Activated CD4-positive, alpha-beta T cell treated with anti-CD3 and anti-CD28 coated beads for 24 hours (primary cell): ENCODE measurements at places on chromosomes 5 and 9.
A peak's percentile ranks its signal among the peaks of the same experiment; 100 is the strongest.

DNA sequence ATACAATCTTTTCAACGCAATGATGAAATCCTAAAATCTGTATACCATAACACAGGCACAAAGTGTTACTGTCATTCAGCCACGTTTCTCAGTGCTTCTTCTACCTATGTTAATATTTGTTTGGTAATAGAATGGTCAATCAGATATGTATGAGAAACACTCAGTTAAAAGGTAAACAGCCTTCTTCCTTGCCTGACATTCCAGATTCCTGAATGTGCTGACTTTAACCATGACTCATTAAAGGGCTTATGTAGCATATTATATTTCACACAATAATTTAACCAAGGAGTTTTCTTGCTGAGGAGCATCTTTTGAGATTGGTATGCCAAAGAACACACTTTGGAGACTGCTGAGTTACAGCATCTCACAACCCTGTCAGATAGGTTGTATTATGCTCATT lies 187.6 kb downstream of the CETN3 start:
- no peak for DNase-seq

DNA sequence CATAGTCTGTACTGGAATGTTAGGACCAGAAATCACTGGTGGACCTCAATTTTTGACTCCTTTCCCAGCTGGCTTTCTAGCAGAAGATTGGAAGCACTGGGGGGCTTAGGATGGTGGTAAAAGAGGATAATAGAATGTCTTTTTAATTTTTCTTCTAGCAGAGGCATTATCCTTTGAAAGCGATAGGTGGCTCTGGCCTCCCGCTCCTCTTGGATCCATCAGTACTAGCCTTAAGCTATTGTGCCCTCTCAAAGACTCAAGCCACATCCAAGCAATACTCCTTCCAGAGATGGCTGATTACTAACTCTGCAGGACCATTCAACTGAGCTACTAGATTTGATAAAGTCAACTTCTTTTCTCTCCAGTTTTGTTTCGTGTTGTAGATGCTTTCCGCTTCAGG lies 610.6 kb downstream of the CDH12 start:
- DNase-seq, result no peak

- DNase-seq, result no peak
Observed at GRCh38 chr9:111065414-111065813, 27.1 kb upstream of the LPAR1 start.

- no peak for DNase-seq
Observed at GRCh38 chr9:16125629-16126028, 572.8 kb downstream of the CCDC171 start.

- no peak for DNase-seq
Observed at GRCh38 chr9:36165826-36166167, 3.4 kb upstream of the CCIN start.

DNA sequence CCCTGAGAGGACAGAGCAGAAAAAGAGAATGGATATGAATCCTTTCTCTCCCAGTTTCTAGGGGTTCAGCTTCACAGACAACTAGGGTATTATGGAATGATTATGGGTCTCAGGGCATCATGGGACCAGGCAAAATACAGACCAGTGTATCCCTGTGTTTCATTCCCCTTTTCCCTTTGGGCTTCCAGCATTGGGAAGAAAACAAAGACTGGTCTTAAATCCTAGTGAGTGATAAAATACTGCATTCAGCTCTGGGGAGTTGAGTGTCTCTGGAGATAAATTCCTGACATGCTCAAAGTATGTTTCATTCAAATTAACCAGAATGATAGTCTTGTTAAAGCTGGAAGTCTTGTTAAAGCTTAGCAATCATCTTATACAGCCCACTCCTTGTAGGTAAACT lies 2.4 kb upstream of the POU4F3 start:
- DNase-seq, result no peak

- DNase-seq, result no peak
Observed at GRCh38 chr5:58366461-58366860, 93.4 kb downstream of the PLK2 start.

- DNase-seq, result no peak
Observed at GRCh38 chr9:81671880-81672280, 17.5 kb downstream of the TLE1 start.

- DNase-seq, result no peak
Observed at GRCh38 chr5:74660140-74660539, 19.6 kb upstream of the ENC1 start.

DNA sequence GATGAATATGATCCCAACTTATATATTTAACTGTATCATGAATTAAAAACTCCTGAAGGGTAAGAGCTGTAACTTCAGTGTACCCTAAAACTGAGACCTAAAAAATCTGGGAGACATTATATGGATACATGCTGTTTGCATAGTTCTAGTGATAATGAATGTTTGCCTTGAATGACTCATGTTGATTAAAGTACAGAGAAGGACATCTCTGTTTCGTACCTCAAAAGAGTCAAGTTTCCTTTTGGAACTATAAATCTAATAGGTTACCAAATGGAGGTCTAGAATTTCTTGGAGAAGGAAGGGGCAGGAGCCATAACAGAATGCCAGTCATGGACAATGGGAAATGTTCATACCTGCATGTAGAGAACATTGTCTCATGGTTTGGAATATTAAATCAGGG lies 168.1 kb downstream of the SNCAIP start:
- DNase-seq, result no peak

DNA sequence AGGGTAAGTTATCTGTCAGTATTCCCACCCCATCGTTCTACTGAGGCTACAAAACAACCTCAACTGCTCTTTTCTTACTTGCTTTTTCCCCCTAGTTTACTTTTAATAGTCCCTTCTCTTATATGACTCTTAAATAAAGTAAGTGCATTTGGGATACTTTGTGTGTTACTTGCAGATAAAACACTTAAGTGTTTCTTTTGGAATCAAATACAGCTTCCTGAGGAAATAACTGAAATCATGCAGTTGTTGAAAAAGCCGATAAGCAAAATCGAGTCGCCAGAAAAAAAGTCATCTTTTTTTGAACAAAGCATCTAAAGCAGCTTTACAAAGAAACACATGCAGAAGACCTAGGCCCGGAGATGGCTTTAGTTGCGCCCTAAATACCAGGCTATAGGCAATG lies 53.5 kb upstream of the EPB41L4A start:
- no peak for DNase-seq

GRCh38 chr9:18056993-18057369 lies 417.0 kb upstream of the ADAMTSL1 start:
- DNase-seq, result no peak

- no peak for DNase-seq
Observed at GRCh38 chr9:95458666-95459065, 58.1 kb downstream of the PTCH1 start.

DNA sequence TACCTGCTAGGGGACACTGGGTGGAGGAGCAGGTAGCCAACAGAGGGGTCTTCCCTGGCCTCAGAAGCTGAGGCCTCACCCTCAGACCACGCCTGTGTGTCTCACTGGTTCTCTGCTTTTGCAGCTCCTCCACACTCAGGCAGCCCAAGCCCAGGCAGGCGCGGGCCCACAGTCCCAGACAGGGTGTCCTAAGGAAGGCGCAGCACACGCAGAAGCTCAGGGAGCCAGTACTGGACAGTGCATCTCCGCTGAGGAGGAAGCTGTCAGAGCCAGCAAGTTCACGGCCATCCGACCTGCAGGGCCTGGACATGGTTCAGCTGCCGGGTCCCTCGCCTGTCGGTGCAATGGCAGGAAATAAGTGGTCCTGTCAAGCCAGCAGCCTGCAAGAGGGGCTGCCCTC lies 25.3 kb downstream of the CFAP90 start:
- DNase-seq, result no peak

GRCh38 chr9:93697352-93698139 lies 121.2 kb downstream of the PHF2 start:
- DNase-seq, result no peak

GRCh38 chr5:116544531-116545241 lies 29.9 kb downstream of the SEMA6A start:
- no peak for DNase-seq

DNA sequence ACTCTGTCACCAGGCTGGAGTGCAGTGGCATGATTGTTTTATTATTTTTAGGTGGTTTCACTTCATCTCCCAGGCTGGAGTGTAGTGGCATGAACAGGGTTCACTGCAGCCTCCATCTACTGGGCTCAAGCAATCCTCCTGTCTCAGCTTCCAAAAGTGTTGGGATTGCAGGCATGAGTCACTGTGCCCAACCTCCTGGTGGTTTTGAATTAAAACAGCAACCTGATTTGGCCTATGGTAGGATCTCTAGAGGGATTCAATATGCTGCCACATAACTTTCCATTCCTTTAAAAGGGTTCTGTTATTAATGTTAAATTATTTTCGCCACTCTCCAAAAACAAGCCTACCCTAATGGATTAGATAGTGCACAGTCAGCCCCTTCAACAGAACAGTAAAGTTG lies 9.9 kb upstream of the HSPA4 start:
- DNase-seq, result no peak

GRCh38 chr9:129333617-129334104 lies 155.6 kb upstream of the IER5L start:
- DNase-seq, result no peak

GRCh38 chr5:1879292-1880263 lies 3.1 kb downstream of the IRX4 start:
- DNase-seq, result no peak

- DNase-seq, result no peak
Observed at GRCh38 chr9:136643596-136644342, 18.9 kb upstream of the EGFL7 start.

DNA sequence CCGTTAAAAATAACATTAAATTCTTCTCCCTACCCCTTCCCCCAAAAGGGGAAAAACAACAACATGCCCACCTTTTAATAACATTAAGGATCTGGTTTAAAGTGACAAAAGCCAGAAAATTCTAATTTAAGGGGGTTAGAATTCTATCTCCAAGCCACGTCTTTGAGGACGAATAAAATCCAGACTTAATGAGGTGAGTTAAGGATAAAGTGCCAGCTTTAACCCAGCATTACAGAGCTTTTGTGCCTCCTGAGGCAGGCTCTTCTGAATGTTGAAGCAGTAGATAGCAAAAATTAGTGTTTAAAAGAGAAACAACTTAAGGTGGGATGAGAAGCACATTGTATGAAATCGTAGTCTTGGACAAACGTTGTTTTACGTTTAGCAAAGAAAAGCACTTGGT lies 329.0 kb upstream of the MPDZ start:
- DNase-seq, result no peak

DNA sequence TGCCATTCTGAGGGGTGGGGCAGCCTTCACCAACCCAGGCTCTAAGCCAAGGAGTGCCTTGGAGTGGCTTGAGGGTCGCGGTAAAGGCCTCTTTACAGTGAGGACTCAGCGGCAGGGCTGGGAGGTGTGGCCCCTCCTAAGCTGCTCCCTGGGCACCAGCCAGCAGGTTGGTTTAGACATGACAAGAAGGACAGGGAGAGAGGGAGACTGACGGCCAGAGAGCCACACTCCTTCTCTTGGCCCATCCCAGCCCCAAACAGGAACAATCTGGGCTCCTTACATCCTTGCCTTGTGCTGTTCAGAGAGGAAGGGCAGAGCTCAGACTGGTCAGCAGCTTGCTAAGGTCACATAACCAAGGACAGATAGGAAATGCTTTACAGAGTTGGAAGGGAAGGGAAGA lies 94.5 kb downstream of the LMX1B start:
- no peak for DNase-seq

GRCh38 chr9:75639971-75640610 lies 250.4 kb upstream of the PCSK5 start:
- DNase-seq, result no peak

- DNase-seq, result no peak
Observed at GRCh38 chr5:132266031-132266835, 8.7 kb downstream of the PDLIM4 start.

DNA sequence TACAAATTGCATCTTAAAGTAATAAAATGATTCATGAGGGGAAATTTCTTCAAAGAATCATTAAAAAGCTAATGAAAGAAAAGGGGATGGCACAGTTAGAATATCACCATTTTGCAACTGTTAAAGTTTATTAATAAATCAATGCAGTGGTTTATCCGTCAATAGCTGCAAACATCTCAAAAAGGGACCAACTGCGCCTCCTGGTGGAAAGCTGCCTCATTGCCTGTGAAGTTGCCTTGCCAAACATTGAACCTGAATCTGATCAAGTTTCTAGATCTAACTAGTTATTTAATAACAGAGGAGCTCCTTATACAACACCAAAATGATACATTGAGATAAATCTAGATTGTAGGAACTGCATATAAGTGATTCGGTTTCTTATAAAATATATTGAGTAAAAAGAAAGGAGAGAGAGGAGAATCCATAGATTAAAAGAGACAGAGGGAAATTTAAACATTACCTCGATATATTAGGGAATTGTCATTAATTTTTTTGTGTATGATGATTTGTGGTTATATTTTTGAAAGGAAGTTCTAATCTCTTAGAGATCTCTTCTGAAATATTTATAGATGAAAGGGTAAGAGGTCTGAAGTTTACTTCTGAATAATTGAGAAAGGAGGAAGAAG lies 6.9 kb upstream of the NDUFB6 start:
- peak; percentile 72 for DNase-seq

DNA sequence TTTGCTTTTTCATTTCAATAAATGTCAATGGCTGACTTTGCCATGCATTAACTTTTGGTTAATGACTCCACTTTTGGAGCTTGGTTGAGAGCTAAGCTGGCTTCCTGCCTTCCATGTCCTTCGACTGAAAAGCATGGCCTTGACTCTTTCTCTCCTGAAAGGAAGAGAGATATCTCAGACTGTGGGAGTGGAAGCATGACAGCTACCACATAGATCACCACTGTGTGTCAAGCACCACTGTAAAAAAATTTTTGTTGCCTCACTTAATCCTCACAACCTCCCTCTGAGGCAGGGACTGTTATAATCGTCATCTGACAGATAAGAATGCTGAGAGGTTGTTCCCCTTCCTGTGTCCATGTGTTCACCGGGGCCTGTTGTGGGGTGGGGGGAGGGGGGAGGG lies 184.8 kb downstream of the RORB start:
- no peak for DNase-seq

DNA sequence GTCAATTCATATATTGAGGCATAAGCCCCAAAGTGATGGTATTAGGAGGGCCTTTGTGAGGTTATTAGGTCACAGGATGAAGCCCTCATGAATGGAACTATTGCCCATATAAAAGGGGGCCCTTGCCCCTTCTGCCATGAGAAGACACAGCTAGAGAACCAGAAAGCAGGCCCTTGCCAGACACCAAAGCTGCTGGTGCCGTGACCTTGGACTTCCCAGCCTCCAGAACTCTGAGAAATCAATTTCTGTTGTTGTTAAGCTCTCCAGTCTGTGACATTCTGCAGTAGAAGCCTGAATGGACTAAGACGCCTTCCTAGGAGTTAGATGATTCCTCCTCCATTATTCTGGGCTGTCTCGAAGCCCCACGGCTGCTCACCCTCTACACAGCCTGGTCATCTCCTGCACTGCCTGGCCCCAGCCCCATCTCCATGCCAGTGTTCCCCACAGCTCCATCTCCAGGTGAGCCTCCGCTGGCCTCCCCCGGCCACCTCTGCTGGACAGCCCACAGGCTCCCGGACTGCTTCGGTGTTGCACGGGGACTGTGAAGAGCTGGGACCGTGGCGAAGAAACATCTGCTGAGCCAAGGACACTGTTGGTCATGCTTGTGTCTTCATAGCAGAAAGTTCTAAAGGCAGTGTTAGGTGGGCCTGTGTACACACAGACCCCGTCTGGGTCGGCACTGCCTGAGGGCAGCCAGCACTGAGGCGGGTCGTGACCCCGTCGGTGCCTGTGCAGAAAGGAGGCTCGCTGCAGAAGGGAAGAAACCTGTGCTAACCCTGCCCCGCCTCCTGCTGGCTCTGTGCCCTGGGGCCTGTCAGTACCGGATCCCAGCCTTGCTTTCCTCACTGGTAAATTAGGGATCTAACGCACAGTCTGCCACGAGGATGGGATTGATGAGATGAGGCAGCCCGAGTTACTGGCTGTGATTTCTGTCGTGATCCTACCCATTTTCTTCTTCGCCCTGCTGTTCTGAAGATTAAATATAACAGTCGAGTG lies 55.1 kb upstream of the CNOT6 start:
- DNase-seq, result no peak
